ENCODE measurements at places on chromosomes 13 and 19.

DNA sequence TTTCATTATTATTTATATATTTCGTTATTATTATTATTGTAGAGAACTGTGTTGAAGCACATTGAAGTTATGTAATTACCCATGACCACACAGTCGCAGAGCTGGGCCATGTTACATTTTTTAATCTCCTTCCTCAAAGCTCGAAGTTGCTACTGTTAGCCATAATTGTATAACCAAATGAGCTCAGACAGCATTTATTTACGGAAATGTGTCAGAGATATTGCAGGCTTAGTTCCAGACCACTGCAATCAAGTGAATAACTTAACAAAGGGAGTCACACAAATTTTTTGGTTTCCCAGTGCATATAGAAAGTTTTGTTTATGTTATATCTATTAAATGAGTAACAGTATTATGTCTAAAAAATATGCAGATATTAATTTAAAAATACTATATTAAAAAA lies 147.1 kb upstream of the SLITRK1 start:
- no peak for ATAC-seq

DNA sequence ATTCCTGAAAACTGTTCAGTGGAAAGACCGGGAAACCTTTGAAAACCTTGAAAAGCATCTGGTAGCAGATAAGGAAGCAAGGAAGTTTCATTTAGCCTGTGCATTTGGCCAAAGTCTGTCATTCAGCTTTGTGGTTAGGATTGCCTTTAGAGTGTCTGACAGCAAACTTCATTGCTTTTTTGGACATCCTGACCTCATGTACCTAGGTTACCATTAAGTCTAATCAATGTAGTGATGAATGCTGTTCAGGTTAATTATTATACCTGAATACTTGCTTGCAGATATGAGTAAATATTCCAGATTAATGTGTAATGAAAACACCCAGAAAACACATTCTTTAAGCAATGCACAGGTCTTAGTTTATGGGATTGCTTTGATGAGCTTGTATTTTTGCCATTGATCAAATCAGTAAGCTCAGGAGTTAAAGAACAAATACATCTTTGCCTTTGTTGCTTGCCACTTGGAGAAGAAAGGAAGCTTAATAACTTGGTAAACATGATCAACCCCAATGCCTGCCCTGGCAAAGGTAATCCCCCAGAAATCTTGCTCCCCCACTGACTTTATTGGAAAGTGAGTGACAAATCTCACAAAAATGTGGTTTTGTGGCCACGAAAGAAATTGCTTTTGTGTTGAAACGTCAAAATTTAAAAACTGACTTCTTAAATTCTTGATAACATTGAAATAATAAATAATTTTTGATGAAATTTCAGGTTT lies 87.4 kb downstream of the SLC15A1 start:
- ATAC-seq, result no peak

GRCh38 chr13:50292081-50292480 lies 276.8 kb downstream of the KCNRG start:
- ATAC-seq, result no peak

GRCh38 chr19:29396925-29397324 lies 128.9 kb upstream of the VSTM2B start:
- ATAC-seq, result no peak

DNA sequence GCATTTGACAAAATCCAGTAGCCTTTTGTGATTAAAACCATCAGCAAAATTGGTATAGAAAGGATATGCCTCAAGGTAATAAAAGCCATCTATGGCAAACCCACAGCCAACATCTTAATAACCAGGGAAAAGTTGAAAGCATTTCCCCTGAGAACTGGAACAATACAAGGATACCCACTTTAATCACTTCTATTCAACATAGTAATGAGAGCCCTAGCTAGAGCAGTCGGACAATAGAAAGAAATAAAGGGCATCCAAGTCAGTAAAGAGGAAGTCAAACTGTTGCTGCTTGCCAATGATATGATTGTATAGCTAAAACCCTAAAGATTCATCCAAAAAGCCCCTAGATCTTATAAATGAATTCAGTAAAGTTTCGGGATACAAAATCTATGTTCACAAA lies 1510.3 kb downstream of the PCDH9 start:
- ATAC-seq, result no peak

- peak; percentile 86 for ATAC-seq
These were observed 21.8 kb downstream of the OLFM2 start for GRCh38 chr19:9914315-9915207.

DNA sequence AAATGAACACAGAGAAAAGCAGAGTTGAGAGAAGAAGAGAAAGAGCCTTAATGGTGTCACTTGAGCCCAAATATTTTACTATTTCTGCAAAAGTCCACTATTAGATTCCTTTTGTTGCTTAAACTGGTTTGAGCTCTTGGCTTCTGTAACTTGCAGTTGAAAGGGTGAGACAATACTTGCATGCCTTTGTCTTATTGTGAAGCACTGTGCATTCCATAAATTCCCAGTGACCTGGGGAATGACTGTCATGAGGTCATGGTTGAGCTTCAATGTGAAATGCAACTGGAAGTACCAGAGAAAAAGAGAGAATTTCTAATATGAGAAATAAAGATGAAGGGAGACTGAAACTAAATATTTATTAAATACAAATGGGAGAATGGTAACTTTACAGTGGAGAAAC lies 310.9 kb downstream of the TDRD3 start:
- no peak for ATAC-seq

- ATAC-seq, result no peak
These were observed 197.7 kb downstream of the ZNF737 start for GRCh38 chr19:20367811-20368294.

- no peak for ATAC-seq
These were observed 12.2 kb upstream of the MYH14 start for GRCh38 chr19:50191216-50191615.

DNA sequence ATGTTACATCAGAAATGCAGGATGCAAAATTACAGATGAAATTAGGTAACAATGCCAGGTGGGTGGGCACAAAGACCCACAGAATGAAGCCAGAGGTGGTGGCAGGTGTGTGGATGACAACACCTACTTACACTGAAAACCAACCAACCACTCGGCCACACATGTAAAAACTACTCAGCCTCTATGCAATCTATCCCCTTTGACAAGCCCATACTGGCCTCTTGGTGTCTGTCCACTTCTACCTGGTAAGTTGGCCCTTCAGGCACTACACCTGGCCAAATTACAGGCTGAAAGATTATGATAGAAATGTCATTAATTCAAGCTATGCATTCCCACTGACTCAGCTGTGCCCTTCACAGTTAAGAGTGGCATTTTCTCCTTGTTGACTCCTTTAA lies 50.0 kb downstream of the BRD4 start:
- ATAC-seq, result peak; percentile 18

DNA sequence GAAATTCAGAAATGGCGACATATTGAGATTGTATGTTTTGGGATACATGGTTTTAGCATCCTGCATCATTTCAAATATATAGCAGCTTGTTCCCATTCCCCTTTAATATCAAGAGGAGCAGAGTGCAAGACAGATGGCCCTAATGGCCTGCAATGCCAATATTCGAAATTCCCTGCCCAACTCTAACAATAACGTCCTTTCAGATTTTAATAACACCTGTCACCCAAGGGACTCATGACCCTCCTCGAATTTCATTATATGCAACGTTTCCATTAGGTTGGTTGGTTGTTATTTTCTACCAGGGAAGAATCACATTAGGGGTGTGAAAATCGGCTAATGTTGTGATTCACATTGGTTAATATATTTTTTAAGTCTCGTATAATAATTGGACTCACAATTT lies 170.0 kb downstream of the TNFSF13B start:
- no peak for ATAC-seq

DNA sequence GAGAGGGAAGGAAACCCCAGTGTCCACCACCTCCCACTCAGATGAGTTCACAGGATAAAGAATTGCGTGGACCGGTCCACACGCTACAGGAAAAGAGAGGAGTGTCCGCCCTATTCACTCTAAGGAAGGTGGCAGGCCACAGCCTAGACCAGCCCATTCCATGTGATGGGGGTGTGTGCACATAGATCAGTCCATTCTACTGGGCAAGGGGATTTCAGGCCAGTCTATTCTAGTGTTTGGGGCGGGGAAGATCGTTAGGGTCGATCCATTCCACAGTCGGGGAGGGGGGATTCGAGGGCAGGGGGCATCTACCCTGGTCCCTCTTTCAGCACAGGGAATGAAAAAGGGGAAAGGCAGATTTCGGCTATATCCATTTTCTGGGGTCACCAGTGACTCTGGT lies 7.8 kb downstream of the FIZ1 start:
- ATAC-seq, result no peak

DNA sequence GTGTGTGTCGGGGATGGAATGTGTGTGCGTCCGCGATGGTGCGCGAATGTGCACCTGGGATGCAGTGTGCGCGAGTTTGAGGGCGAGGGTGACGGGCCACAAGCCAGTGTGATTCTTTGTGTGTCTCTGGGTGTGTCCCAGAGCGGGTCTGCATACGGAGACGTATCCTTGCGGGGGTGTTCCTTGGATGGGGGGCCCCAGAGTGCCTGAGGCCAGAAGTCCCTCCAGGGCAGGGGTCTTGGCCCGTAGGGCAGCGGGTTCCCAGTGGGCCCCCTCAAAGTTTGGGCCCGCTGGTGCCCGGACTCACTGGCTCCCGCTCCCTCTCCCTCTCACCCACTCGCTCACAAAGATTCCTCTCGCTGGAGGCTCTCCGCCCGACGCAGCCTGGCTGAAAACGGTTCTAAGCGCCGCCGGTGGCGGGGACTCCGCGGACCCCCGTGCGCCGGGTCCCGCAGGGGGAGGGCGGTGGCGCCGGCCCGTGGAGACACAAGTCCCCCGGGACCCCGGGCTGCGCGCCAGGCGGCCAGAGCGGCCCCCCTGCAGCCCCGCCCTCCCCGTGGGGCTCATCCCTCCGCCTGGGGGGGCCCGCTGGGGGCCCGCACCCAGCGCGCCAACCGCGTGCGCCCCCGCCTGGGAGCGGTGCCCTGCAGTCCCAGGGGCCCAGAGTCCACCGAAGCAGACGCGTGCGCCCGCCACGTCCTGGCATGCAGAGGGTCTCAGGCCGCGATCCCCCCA lies 886 bp downstream of the CRLF1 start:
- no peak for ATAC-seq

DNA sequence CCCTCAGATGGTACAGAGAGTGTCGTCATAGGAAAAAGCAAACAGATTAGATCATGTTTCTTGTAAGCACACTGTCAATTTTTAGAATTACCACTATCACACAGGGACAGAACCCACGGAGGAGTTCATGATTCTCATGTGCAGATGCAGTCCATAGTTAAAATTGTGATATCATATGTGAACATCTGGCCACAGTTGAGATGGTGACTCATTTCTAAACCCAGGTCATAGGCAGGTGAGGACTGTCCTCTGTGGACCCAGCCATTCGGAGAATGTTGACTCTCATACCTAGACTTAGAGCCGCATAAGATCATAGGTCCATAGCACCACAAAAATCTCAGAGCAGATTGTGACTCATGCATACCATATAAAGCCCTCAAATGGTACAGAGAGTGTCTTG lies 17.8 kb upstream of the ZNF730 start:
- no peak for ATAC-seq

- ATAC-seq, result no peak
These were observed 15.4 kb downstream of the NLRP12 start for GRCh38 chr19:53808710-53809125.

DNA sequence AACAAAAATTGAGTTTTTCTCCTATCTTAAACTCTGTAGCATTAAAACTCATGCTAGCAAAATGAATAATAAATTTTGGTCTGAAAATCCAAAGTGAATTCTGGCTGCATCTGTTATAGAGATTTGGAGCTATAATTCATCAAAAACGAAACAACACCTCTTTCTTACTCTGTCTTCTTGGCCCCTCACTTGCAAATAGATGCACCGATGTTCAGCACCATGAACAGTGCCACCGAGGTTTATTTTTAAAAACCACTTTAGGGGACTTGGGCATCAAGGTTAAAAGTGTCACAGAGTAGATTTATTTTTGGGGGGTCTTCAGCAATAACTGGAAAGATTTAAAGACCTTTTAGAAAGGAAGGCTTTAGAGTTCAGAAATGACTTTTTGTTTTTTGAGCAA lies 26.1 kb upstream of the EID2 start:
- ATAC-seq, result no peak

- no peak for ATAC-seq
These were observed 77.4 kb upstream of the NBEA start for GRCh38 chr13:34864671-34865070.

DNA sequence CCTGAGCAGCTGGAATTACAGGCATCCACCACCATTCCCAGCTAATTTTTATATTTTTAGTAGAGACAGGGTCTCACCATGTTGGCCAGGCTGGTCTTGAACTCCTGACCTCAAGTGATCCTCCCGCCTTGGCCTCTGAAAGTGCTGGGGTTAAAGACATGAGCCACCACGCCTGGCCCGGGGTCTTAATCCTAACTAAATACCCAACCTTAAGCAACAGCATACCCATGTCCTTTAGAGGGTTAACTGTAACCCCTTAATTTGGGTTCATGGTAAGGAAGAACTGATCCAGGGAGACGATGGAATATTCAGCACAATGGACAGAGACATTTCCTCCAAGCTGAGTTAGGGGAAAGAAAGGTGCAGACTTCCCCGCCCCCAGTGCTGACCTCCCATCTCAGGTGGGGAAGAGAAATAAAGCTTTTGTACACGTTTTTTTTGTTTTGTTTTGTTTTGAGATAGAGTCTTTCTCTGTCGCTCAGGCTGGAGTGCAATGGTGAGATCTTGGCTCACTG lies 8.7 kb upstream of the GALP start:
- no peak for ATAC-seq

DNA sequence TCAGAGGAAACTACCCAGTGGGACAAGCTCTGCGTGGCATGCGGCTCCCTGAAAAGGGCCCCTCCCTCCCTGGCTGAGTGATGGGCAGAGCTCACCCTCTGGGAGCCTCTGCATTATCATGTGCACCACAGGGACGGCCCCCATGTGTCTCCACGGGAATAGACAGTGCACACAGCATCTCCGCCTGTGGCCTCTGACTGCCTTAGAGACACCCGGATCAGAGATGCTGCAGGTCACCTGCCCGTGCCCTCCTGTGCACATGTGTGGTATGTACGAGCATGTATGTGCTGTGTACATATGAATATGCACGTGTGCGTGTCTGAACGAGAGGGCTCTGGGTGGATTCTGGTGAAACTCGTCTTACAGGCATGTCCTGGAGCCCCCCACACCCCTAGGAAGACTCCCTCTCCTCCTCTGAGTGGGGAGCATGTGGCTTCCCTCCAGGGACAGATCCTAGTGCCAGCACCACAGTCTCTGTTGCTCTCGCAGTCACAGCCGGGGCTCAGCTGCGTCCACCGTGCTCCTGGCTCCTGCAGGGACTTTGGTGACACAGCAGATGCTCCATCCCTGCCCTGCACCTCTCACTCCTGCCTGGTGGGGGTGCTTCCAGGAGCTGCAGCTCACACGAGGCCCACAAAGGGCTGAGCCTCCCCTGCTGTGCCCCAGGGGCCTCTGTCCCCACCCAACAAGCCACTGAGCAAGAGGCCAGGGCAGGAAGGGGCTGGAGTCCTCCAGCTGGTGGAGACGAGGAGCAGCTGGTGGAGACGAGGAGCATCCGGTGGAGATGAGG lies 19.6 kb downstream of the C13orf46 start:
- no peak for ATAC-seq

All from esophagus mucosa (tissue), 1 donor.